ENCODE measurements at places on chromosomes 6 and 20. TPM values are rescaled to one million over a fixed set of nuclear protein-coding genes. Genes with fewer than 3 reads are reported as not detected.
A peak's percentile ranks its signal among the peaks of the same experiment; 100 is the strongest.

- DNase-seq, result no peak
These were observed 87.3 kb downstream of the TRDN start for GRCh38 chr6:123549476-123549875.

RGS17 gene
- 0.43 TPM for total RNA-seq

RAET1E gene
- total RNA-seq, result not detected

SLC17A1 gene
- not detected for total RNA-seq

GRCh38 chr6:108581237-108581931 lies 20.7 kb downstream of the FOXO3 start:
- no peak for DNase-seq

HNF4A gene
- total RNA-seq, result 237 TPM

CYP39A1 gene
- total RNA-seq, result 4.5 TPM

DNA sequence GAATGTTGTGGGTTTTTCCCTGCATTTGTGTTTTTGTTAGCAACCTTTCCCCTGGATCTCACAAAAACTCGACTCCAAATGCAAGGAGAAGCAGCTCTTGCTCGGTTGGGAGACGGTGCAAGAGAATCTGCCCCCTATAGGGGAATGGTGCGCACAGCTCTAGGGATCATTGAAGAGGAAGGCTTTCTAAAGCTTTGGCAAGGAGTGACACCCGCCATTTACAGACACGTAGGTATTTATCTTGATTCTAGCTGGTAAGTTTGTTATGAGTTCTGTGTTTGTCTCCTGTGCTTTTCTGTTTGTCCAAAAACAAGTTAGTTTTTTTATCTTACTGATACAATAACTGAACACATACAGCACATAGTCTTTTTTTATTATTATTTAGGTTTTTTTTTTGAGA lies 3.0 kb downstream of the SLC25A27 start:
- peak; percentile 41 for DNase-seq

CD24 gene
- 2,235 TPM for total RNA-seq

SLC24A3 gene
- 5.7 TPM for total RNA-seq

DNA sequence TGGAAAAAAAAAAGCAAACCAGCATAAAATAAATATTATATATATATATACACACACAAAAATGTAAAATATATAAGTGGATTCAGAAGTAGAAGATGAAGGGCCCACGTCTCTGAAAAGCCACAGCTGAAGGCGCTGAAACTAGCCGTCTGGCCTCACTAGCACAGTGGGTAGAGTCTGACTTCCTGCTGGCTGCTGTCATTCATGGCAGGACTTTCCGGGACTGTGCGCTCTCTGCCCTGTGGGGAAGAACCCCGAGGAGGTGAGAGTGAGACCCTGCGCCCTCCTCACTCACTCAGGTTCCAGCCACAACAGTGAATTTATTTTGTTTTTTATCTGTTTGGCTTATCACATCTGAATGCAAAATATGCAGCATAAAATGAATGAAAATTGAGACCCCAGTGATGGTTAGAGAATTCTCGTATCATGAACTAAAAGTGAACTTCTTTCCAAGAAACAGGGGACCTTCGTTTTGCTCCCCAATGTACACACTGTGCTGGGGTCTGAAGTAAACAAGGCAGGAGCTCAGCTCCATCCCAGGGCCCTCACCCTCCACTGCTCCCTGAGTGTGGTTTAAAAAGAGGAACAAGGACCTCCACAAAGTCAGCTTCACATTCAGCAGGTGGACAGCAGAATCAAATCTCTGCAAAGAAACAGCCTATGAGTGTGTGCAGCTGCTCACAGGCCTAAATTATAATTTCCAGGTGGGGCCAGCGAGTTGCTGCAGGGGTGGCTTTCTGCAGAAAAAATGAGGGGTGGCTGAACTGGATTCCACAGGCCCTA lies 1.3 kb upstream of the RAMACL start:
- DNase-seq, result no peak

TRIM31 gene
- total RNA-seq, result 121 TPM

DNA sequence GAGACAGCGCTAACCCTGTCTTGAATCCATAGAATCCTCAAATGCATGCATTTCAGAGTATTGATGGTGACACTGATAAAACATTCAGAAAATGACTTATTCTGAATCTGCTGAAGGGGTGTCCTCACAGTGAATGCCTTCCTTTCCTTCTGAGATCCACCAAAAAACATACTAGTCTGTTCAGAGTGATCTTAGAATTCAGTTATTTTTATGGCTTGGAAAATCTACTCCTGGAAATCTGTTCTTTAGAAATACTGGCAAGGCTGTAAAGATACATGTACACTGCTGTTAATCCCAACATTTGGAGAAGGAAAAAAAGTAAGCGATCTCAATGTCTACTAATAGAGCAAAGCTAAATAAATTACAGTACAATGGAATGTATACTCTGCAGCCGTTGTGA lies 672.6 kb upstream of the AGPAT4 start:
- DNase-seq, result no peak

DNA sequence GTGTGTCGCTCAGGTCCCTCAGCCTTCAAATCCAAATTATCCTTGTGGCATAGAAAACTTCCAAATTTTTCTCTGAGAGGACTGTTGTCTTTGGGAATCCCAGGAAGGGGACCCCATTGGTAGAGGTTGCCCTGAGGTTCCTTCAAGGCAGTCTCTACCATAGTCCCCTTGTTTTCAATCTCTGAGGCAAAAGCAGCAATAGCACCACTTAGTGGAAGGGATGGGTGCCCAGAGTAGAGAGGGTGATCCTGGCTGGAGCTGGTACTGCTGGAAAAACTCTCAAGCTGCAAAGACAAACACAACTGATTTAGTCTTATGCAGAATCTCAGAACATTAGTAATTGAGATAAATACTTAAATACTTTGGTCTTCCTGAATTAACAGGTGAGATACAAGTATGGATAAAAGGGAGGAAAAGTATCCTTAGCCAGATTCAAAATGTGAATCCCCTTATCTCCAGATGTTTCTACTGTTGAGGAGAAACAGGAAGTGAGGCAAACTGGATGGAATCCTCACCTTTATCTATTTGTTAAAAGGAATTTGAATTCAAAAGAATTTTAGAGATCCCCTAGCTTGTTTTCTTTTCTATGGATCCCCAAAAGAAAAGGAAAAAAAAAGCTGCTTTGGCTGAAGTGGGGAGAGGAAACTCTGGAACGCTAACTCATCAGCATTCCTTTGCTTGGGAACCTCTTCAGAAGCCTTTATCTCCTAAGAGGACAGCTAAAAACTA lies 13.4 kb downstream of the ZNF318 start:
- no peak for DNase-seq

GRCh38 chr20:31549513-31549880 lies 35.3 kb downstream of the HM13 start:
- no peak for DNase-seq

GRCh38 chr20:17895641-17896171 lies 72.9 kb downstream of the SNX5 start:
- no peak for DNase-seq

GRCh38 chr6:142819603-142820337 lies 125.2 kb downstream of the HIVEP2 start:
- DNase-seq, result no peak

DNA sequence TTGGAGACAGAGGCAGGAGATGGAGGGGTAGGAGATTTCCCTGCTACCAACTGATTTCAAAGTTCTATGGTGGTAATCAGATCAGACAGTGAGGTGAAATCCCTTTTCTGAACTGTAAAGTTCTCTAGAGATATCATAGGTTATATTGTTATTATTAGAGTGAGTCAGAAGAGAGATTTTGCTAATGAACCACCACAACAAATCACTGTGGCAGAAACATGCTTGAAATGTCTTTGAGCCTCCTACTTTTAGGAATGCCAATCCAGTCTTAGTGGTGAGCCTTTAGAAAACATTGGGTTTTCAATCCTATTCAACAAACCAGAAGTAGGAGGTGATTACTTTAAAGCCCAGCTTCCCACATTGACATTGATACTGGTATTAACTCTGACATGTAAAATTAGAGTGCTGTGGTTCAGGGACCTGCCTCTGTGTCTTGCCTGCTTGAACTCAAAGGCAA lies 136.7 kb upstream of the CNR1 start:
- DNase-seq, result no peak

DNA sequence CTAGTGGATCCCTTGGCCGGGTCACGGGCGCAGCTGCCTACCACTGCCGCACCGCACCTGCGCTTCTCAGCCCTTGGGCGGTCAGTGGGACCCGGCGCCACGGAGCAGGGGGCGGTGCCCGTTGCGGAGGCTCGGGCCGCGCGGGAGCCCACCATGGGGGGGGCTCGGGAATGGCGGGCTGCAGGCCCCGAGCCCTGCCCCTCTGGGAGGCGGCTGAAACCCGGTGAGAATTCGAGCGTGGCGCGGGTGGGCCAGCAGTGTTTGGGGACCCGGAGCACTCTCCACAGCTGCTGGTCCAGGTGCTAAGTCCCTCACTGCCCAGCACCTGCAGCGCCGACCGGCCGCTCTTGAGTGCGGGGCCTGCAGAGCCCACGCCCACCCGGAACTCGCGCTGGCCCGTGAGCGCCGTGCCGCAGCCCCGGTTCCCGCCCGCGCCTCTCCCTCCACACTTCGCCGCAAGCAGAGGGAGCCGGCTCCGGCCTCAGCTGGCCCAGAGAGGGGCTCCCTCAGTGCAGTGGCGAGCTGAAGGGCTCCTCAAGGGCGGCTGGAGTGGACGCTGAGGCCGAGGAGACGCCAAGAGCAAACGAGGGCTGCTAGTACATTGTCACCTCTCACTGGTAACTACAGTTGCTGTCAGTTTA lies 120.5 kb upstream of the TMEM170B start:
- DNase-seq, result no peak

DNA sequence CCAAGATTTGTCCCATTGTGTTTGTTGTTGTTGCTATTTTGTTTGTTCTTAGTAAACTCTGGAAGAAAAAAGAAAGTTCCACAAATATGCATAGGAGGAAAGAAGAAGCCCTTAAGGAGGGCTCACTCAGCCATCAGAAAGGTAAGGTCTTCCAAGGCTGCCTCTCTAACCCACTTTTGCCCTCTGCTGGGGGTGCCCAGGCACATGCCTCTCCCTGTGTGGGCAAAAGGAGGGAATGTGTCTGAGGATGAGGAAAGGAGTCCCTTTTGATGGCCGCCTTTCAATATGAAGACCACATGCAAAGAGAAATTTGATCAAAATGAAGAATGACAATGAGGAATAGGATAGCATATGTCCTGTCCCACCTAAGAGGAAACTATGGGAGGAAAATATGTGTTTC lies 248.2 kb upstream of the POU3F2 start:
- DNase-seq, result no peak

GRCh38 chr6:126628125-126628524 lies 288.2 kb downstream of the CENPW start:
- DNase-seq, result no peak

DNA sequence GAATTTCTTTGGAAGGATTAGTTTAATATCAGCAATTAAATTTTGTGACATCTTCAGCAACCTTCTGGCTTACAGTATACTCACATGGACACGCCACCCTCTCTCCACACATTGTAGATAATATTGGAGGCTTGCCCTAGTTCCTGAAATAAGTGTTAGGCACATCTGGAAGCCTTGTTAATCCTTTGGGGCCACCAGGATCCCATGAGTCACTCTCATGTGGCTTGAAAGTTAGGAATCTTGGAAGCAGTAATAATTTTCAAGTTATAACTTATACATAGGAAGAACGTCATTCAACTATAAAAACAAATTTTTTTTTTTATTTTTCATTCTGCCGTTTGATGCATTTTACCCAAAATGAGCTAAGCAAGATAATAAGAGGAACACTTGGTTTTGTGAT lies 20.5 kb downstream of the LAMA4 start:
- no peak for DNase-seq

DNA sequence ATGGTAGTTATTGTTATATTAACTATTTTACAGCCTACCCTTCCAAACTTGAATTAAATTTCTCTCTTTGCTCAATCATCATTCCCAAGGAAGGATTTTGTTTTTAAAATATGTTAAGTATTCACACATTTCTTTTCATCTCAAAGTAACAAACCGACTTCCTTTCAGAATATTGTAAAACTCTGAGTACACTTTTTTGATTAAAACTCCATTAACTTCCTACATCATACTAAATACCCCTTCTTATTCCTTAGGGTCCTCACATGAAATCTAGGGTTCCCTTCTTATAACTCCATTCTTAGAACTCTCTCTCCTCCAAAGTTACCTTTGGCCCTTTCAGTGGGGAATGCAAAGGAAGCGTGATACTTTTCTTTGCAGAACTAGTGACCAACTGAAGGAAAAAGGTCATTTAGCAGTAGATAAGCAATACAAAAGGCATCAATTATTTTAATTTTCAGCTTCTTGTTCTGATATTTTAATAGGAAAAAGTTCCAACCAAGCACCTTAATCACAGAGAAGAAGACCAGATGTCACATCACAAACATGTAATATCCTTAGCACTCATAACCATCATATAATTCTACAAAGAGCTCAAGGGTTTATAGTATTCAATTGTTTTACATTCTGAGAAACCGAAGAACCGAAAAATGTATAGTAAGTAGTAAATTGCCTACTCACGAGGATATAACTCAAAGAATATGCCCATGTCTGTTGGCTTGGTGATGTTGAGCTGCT lies 494 bp downstream of the RHAG start:
- DNase-seq, result no peak

- DNase-seq, result no peak
These were observed 111.9 kb downstream of the FAM83B start for GRCh38 chr6:54958446-54958845.

DNA sequence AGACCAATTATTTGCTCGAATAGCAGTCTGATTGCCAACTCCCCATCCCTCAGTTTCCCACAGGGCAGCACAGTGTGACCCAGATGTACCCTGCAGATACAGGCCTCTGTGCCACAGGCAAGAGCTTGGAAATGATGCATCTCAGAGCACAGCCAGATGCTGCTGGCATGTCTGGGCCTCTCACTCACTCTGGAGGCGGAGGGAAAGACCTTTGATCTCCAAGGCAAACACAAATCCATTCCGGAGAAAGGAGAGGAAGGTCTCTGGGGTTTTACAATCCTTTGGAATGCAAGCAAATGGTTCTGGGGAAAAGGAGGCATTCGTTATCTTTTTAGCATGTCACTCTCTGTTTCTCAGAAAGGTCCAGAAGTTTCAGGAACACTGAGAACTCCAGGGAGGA lies 74.2 kb downstream of the RIOK1 start:
- DNase-seq, result no peak

DNA sequence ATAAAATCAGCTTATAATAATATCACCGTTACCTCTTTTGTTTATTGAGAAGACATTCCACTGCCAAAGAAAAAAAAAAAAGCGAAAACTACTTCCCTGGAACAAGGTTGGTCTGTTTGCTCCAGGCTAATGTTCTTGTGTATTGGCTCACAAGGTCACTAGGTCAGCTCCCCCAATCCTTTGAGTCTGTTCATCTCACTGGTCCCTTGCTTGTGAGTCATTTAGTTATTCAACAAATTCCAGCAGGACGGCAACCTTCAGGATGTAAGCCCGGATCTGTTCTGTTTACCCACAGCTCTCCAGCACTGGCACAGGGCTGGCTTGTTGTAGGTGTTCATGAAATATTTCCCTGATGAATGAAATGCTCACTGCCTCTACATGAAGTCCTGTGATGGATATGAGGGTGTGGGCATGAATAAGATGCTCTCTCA lies 3.3 kb downstream of the ARHGAP40 start:
- no peak for DNase-seq

SLC17A4 gene
- 30.2 TPM for total RNA-seq

BMP7 gene
- total RNA-seq, result 2.0 TPM

Data from mucosa of descending colon (tissue), 3 donors.